ENCODE measurements at places on chromosomes 16 and 17. TPM values are rescaled to one million over a fixed set of nuclear protein-coding genes. Genes with fewer than 3 reads are reported as not detected.

DNA sequence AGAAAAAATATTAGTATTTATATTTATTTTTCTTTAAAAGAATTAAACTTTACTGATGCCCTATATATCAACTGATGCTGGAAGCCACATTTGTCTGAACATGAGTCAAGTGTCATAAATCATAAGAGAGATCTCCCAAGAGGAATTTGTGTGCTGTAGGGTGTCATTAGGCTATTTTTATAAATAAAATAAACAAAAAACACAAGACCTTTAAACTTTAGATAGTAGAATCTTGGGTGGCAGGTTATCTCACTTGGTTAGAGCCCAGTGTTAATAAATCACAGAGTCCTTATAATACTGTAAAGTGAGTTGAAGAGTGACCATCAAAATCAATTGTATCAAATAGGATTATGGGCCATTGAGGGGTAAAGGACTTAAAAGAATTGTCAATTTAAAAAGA, 21.3 kb upstream of the CPD start:
- no peak for DNase-seq

Gene GRIN2A
- under 0.01 TPM for total RNA-seq

Gene TMEM204
- total RNA-seq = 14.8 TPM

GRCh38 chr17:65438708-65439294, 122.6 kb downstream of the AXIN2 start:
- no peak for DNase-seq

GRCh38 chr17:13541032-13541480, 60.7 kb downstream of the HS3ST3A1 start:
- DNase-seq = no peak

- no peak for DNase-seq
Observed at GRCh38 chr16:68450741-68451255, 2.5 kb upstream of the SMPD3 start.

- DNase-seq = no peak
Observed at GRCh38 chr17:48997103-48997826, at the start of gene IGF2BP1. IGF2BP1 (plus strand) TSS chr17:48997385; CDS start chr17:48997746, 361 bp downstream.

DNA sequence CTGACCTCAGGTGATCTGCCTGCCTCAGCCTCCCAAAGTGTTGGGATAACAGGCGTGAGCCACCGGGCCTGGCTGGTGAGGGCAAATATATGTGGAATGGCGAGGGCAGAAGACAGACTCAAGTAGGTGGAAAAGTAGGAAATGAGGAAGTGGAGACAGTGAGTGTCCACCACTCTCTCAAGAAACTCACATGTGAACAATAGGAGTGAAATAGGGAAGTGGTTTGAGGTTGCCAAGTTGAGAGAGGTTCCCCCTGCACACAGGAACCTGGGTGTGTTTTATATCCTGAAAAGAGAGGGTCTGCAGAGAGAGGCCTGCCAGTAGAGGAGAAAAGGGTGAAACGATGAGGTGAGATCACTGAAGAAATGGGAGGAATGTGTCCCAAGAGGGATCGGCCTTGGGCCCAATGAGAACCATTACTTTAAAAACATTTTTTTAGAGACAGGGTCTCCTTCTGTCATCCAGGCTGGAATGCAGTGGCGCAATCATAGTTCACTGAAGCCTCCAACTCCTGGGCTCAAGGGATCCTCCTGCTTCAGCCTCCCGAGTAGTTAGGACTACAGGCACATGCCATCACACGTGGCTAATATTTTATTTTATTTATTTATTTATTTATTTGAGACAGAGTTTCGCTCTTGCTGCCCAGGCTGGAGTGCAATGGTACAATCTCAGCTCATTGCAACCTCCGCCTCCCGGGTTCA, 17.1 kb upstream of the CORO1A start:
- peak; percentile 93 for DNase-seq

- DNase-seq = no peak
Observed at GRCh38 chr17:65102235-65102634, 34.9 kb upstream of the RGS9 start.

DNA sequence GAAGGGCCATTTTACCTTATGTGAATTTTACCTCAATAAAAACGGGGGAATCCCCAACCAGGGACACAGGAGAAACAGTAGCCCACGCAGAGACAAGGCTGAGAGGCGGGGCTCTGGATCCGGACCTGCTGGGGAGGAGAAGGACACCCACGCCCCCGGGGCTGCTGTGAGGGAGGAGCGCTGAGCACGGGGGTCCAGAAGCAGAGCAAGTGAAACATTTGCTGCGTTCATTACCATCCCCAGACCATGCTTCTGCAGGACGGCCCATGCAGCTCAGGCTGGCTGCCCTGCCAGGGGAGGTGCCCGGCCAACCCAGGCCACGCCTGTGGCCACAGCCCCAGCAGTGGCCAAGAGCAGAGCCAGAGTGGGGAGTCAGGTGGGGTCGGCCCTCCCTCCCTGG, 50.0 kb downstream of the KCNJ18 start:
- no peak for DNase-seq

GRCh38 chr17:73643852-73644144, 447 bp downstream of the SDK2 start:
- DNase-seq = no peak

Gene CFAP119
- 9.2 TPM for total RNA-seq

Gene PRAC2
- total RNA-seq = not detected

Gene KRT17
- not detected for total RNA-seq

DNA sequence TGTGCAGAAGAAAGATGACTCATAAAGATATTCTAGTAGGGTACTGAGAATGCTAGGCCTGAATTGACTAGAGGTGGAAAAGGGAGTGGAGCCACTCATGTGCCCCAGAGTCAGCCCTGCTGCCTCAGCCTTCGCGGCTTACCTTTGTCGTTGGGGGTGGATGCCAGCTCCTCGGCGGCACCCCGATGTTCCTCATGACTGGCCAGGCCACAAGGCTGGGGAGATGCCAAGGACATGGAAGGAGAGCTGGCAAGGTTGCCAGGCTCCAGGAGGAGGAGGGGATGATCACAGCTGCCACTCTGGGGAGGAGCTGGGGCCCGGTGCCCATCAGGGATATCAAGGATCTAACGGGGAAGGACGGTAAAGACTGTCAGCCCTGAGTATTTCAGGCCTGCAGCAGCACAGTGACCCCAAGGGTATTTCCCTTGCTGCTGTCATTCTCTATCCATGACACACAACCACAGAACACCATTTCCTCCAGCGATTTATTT, 9.7 kb upstream of the SLC35B1 start:
- DNase-seq = no peak

Gene TMC7
- total RNA-seq = under 0.01 TPM

Gene KRTAP1-5
- not detected for total RNA-seq

Gene C1QBP
- total RNA-seq = 113 TPM

DNA sequence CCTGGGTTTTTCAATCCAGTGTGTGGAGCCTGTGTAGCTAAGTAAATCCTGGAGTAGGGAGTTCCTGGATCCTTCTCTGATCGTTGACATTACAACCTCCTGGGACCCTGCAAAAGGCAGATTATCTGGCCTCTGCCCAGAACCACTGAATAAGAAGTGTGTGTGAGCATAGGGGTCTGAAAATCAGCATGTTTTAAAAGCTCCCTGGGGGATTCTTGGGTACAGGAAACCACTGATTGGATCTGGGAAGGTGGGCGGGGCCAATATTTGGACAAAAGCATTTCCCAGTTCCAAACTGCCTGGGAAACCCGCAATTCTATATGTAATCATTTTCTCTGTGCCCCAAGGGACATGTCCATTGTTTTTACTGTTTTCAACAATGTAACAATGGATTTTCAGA, 27.2 kb upstream of the BEAN1 start:
- DNase-seq = no peak

- DNase-seq = no peak
Observed at GRCh38 chr17:27945333-27945616, 52.1 kb upstream of the LYRM9 start.

DNA sequence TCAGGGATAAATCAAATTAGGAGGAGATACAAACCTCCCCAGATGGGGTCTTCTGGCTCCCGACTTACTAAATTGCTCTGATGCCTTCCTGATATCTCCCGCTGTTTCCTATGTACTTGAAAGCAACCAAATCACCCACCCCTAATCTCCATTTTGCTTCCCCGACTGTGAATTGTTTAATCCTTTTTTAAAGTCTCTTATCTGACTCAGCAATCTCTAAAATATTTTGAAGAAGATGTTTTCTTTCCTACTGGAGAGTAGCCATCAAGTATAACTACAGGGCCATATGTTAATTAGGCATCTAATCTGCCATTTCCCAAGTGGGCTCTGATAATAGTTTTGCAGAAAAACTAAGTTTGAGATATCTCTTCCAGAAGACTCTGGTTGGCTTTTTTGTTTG, 365.2 kb upstream of the MAF start:
- no peak for DNase-seq

- DNase-seq = no peak
Observed at GRCh38 chr16:74770831-74771526, 3.6 kb downstream of the FA2H start.

Gene KCTD11
- total RNA-seq = 5.1 TPM

Gene GP1BA
- 2.2 TPM for total RNA-seq

GRCh38 chr16:48059936-48060335, 95.9 kb downstream of the ABCC12 start:
- no peak for DNase-seq

DNA sequence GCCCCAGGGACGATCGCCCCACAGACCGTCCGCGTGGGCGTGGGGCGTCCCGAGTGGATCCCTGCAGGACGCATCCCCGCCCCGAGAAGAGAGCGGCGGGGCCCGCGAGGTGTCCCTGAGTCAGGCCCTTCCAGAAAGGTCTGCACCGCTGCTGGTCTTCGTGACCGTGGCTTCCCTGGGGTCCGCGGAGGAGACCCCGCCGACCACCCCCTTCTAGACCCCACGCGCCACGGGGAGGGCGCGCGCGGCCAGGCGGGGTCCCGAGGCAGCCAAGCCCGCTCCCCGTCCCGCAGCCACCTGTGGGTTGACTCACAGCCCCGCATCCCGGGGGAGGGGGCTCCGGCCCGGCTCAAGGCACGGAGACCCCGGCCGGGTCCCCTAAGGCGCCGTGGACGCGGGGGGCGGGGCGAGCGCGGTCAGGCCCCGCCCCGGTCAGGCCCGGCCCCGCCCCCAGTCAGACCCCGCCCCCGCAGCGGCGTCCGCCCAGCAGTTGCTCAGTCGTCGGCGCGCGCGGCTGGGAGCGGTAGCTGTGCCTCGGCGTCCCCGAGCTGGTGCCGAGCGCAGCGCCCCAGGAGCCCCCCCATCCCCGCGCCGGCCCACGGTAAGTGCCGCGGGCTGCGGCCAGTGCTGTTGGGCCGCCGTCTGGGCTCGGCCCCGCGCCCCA, at the start of gene BAIAP3:
TSS of gene BAIAP3 (plus strand) at position 497 of the 664 bp plus-strand sequence. CDS start 4,905 bp downstream, outside the sequence.
- peak; percentile 32 for DNase-seq

- DNase-seq = no peak
Observed at GRCh38 chr17:1966274-1967086, 58.7 kb downstream of the RTN4RL1 start.

- no peak for DNase-seq
Observed at GRCh38 chr16:51402785-51403184, 251.7 kb upstream of the SALL1 start.

Gene KRTAP9-8
- total RNA-seq = not detected

- no peak for DNase-seq
Observed at GRCh38 chr16:77068402-77068801, 122.6 kb upstream of the MON1B start.

- no peak for DNase-seq
Observed at GRCh38 chr17:82386255-82386831, 14.8 kb downstream of the UTS2R start.

DNA sequence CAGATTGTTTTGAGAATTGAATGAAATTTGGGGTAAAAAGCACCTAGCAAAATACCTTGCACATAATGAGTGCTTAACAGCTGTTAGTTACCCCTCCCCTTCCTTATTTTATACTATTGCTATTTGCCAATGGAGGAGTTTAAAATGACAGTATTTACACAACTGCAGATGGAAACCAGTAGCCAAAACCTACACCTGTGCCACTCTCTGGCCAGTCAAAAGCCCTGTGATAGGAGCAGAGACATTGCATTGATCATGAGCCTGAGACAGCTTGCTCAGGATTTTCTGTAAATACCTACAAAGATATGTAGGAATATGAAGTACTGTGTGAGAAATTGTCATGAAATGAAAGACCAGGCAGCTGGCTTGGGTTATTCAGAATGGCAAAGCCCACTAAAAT, 115.3 kb upstream of the HLF start:
- DNase-seq = no peak

Gene TMEM220
- 17.0 TPM for total RNA-seq

- DNase-seq = no peak
Observed at GRCh38 chr17:11969565-11969964, 27.7 kb downstream of the ZNF18 start.

Gene OSGIN1
- 0.81 TPM for total RNA-seq

Gene HBZ
- not detected for total RNA-seq

Gene RBFOX1
- total RNA-seq = not detected

All from hematopoietic multipotent progenitor cell (in vitro differentiated cells).